ENCODE measurements at places on chromosomes 12 and 14. TPM values are rescaled to one million over a fixed set of nuclear protein-coding genes. Genes with fewer than 3 reads are reported as not detected.

DNA sequence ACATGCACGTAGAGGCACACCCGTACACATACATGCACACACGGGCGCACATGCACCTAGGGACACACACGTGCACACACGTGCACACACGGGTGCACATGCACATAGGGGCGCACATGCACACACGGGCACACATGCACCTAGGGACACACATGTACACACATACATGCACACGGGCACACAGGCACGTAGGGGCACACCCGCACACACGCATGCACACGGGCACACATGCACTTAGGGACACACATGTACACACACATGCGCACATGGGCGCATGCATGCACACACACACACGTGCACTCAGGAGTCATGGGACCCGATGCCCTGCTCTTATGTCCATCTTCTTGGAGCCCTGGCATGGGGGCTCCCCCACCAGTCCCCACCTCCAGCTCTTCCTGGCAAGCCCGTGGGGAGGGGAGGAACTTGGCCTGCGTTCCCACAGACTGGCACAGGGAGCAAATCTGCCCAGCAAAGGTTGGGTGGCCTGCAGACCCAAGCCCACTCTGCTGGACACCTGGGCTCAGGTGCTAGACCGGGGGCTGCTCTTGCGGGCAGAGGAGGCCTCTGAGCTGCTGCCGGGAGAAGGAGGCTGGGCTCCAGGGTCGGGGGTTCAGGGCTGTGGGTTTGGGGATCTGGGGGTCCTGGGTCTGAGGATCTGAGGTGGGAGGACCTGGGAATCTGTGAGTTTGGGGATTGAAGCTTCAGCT lies 51.4 kb downstream of the KIF26A start:
- H3K4me1 ChIP-seq: no peaks in the 10 kb centered on the region
- DNase-seq: no peak
- H3K27me3 ChIP-seq: no peaks in the 10 kb centered on the region
- H3K4me3 ChIP-seq: no peak overlapping the region
- no peaks in the 10 kb centered on the region for H3K36me3 ChIP-seq
- no peak overlapping the region for H3K27ac ChIP-seq

DNA sequence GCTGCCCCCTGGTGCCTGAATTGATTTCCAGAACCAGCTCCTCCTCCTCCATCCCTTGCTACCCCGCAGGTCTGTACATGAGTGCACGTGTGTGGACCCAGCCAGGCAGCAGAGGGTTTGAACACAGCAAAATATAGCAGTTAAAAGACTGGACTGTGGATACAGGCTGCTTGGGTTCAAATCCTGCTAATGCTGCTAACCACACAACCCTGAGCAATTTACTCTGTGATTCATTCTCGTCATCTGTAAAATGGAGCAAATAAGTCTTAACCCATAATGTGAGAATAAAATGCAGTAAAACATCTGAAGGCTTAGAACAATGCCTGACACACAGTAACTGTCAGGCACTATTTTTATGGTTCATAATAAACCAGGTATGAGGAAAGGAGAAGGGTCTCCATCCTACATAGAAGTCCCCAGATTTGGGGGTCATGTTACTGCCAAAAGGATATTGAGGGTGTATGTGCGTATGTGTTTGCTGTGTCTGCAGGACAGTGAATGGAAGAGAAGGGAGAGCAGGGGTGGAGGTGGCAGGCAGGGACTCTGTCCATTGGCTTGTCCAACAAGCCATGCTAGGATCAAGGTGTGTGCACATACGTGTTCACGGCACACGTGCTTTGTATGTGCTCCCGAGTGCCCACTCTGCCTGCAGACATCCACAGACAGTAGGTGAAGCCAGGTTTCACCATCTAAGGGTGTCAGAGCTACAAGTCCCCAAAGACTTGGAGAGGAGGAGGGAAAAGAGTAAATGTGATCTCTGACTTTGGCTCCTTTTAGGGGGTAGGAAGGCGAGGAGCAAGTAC lies 1.5 kb upstream of the STAT6 start:
- peaks cover 3% of the 10 kb centered on the region for H3K36me3 ChIP-seq
- no peaks in the 10 kb centered on the region for H3K27me3 ChIP-seq
- no peak for DNase-seq
- H3K4me3 ChIP-seq: no peak overlapping the region
- H3K4me1 ChIP-seq: 0 out of 2 replicates have a peak, but pooled peaks cover 2% of the 10 kb centered on the region
- H3K27ac ChIP-seq: peak overlapping the region; percentile 94

DNA sequence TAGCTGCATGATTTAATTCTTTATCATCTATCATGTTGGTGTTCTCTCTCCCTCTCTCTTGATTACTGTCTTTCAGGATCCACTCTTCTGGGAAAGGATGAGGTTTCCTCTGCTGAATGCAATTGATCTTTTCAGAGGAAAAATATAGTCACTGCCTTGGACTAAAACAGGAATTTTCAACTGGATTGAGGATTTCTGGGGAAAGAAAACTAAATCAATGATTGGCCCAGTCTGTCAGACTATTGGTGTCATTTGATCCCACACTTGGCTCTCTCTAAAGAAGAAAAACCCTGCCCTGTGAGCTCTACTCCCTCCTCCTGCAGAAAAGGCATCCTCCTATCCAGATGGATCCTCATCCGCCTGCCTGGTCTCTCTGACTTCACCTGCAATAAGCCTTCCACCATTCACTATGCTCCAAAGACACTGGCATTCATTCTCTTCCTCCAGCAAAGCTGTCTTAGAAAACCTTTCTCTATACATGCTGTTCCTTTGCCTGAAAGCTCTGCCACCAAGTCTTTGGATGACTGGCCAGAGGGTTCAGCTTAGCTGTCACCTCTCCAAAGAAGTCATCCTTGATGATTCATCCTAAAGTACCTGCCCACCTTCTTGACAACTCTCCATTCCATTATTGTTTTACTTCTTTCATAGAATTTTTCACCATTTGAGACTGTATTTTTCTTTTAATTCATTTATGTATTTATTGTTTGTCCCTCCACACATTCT lies 127.7 kb upstream of the CAND1 start:
- H3K4me3 ChIP-seq: no peak overlapping the region
- DNase-seq: no peak
- H3K27ac ChIP-seq: no peak overlapping the region
- H3K27me3 ChIP-seq: no peaks in the 10 kb centered on the region

GRCh38 chr12:2764398-2764797 lies 30.4 kb upstream of the FKBP4 start:
- no peak overlapping the region for H3K4me3 ChIP-seq
- no peaks in the 10 kb centered on the region for H3K4me1 ChIP-seq
- no peak overlapping the region for H3K27ac ChIP-seq
- H3K27me3 ChIP-seq: peaks cover 45% of the 10 kb centered on the region
- H3K36me3 ChIP-seq: no peaks in the 10 kb centered on the region

DNA sequence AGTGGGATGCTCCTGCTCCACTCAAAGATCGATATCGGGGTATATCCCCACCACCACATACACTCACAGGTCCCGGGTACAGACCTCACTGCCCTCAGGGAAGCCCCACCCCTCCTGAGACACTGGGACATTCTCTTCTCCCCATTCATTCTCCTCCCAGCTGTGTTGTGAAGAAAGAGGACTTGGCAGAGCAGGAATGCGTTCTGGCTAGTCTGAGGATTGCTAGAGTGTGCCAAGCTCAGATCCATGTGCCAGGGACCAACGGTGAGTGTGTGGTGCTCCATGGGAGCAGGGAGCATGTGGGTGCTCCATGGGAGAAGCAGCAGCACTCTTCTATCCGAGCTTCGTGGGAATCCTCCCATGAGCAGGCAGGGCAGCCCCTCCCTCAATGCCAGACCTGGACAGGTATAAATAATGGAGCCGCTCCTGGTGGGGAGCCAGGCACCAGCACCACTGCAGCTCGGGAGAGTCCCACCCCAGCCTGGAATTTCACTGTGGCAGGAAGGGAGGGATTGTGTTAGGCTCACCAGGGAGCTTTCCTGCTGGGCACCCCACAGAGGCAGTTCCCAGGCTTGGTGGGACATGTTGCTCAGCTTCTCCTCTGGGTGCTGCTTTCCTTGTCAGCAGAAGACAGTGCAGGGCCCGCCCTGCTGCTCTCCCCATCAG lies 2.3 kb upstream of the KRT5 start:
- DNase-seq: no peak
- no peak overlapping the region for H3K27ac ChIP-seq
- H3K4me3 ChIP-seq: no peak overlapping the region
- peaks cover 40% of the 10 kb centered on the region for H3K27me3 ChIP-seq
- no peaks in the 10 kb centered on the region for H3K4me1 ChIP-seq

The ZNF410 gene
- total RNA-seq: 73.9 TPM

DNA sequence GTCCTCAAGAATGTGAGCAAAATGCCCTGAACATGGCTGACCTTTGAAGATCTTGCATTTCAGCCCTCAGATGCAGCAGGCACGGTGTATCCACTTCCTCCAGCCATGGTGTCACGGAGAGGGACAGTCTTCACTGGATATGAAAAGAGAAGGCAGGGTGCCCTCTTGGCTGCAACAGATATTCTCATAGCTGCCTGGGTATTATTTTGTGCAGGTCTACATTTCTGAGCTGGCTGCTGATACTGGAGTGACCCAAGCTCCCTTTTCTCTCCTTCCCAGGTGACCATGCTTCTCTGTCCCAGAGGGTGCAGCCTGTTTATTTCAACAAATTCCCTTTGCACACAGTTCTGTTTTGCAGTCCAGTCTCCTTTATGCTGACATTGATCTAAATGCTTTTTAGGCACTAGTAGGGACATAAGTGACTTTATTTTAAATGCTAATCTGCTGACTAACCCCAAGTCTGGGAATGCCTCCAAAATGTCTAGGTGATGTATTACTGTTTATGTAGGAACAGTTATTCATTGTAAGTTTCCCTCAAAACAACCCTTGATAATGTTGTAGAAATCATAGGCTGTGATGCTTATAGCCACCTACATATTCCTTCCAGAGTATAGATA lies 17.4 kb upstream of the PYGL start:
- peak overlapping the region; percentile 80 for H3K27ac ChIP-seq
- no peaks in the 10 kb centered on the region for H3K27me3 ChIP-seq
- peak overlapping the region; percentile 17 for H3K4me3 ChIP-seq
- DNase-seq: peak; percentile 97
- peaks cover 24% of the 10 kb centered on the region for H3K4me1 ChIP-seq
- no peaks in the 10 kb centered on the region for H3K36me3 ChIP-seq

- peaks cover 22% of the 10 kb centered on the region for H3K4me1 ChIP-seq
- peaks cover 28% of the 10 kb centered on the region for H3K36me3 ChIP-seq
- H3K27ac ChIP-seq: no peak overlapping the region
- no peak for DNase-seq
- H3K27me3 ChIP-seq: no peaks in the 10 kb centered on the region
Observed at GRCh38 chr14:105012171-105012985, 8.5 kb downstream of the CDCA4 start.

DNA sequence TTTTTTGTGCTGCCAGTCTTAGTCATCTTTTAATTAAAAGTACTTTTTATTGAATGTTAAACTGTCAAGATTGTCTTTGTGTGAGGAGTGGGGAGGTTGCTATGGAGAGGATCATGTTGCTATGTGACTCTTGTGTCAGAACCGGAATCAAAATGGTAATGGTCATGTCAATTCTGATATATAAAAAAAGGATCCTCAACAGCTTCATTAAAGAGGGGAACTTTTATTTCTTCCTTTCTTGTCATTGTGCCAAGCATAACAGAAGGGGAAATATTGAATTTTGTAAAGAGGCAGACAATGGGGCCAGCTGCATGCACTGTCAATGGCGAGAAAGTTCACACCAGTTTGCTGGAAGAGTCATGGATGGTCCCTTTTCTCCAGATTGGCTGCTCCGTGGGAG lies 564.8 kb downstream of the VRK1 start:
- no peaks in the 10 kb centered on the region for H3K36me3 ChIP-seq
- no peak overlapping the region for H3K27ac ChIP-seq
- H3K27me3 ChIP-seq: no peaks in the 10 kb centered on the region
- no peaks in the 10 kb centered on the region for H3K4me1 ChIP-seq
